Choroid plexus epithelial cell (primary cell): ENCODE measurements at places on chromosomes 3 and 15.
A peak's percentile ranks its signal among the peaks of the same experiment; 100 is the strongest.

- DNase-seq, result no peak
Observed at GRCh38 chr15:98737721-98738120, 89.4 kb downstream of the IGF1R start.

- no peak for DNase-seq
Observed at GRCh38 chr3:32303977-32304881, 65.7 kb downstream of the CMTM8 start.

DNA sequence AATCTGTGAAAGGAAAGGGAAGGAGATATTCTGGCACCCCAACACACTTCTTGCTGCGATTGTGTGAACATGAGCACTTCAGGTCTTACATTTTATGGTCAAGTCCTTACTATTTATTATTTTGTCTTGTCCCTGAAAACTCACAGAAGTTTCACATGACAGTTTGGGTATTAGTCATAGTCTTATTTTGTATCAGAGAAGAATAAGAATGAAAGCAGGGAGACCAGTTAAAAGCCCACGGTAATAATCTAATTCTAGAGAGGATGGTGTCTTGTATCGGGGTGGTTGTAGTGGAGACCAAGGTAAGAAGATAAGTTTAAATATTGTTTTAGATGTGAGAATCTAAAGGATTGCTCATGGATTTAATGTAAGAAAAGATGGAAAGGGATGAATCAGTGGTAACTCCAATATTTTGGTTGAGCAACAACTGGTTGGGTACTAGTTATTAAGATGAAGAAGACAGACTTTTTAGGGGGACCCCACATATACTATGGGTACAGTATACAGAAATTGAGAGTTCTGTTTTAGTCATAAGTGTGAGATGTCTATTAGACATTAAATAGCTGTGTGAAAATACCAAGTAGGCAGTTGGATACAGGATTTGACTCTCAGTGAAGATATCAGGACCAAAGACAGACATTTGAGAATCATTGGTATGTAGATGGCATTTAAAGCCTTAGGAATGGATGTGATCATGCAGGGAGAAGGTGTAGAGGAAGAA, 227.6 kb downstream of the MFSD1 start:
- no peak for DNase-seq

GRCh38 chr15:25090073-25090733, 135.4 kb downstream of the SNRPN start:
- no peak for DNase-seq

- DNase-seq, result no peak
Observed at GRCh38 chr3:134013280-134013679, 16.4 kb downstream of the SLCO2A1 start.

- peak; percentile 12 for DNase-seq
Observed at GRCh38 chr3:59192473-59192872, 142.6 kb upstream of the CFAP20DC start.

DNA sequence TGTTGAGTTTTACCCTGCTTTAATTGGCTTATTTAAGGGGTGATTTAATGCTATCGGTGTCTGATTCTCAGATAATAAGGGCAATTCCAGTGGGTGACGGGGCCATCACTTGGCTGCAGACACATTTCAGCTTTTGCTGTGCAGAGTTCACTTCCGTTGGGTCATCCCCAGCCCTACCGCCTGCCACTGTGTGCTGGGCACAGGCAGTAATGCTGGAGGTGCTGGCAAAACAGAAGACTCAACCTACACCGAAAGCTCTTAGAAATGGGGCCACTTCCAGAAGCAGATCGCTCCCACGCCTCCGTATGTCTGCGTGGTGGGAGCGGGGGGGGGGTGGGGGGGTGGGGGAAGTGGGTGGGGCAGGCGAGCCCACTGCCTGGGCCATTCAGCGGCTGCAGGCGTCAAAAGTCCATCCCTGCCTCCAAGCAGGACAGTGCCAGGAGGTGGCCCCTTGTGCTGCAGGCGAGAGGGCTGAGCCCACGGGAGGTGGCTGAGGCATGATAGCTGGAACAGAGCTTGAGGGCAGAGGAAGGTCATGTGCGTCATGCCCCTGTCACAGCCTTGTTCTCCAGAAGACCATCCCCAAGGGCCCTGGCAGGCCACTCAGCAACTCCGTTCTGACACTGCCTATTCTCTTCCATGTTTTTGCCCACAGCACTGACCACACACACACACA, 128.3 kb downstream of the ATP10A start:
- no peak for DNase-seq

DNA sequence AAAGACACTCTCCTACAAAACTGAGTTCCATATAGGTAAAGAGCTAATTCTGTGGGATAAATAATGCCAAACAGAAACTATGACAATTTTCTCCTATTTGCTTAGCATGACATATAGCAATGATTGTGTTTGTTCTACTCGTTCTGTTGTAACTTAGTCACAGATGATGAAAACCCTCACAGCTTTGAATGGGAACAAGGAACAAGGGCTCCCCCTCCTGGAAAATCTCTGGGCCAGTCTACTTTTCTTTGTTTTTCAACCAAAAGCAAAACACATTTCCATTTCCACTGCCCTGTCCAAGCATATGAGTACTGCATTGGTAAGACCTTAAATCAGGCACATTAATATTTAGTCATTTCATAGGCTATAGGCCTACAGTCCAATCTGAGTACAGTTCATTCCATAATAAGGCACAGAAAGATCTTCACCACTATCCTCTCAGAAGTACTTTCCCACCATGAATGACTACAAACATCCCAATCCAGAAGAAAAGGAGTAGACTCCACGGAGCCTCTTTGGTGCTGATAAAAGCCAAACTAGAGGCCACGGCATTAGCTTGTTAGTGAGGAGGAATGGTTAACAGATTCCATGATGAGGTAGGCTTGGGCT, 67.1 kb downstream of the ATP8B4 start:
- DNase-seq, result peak; percentile 93

DNA sequence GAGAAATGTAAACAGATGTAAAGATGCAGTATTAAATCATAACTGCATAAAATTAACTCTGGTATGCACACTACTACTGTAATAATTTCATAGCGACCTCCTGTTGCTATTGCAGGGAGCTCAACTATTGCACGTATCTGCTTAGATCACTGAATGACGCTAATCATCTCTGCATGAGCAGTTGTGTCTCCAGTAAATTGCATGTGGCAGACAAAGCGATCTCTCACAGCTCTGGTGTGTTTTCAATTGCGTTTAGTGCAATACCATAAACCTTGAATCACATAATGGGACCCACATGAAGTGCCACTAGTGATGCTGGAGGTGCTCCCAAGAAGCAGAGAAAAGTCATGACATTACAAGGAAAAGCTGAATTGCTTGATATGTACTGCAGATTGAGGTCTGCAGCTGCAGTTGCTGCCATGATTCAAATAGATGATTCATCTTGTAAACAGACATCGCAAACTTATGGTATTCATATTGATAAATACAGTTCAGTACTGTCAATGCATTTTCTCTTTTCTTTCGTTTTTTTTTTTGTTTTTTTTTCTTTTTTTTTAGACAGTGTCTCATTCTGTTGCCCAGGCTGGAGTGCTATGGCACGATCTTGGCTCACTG, 30.2 kb upstream of the LCTL start:
- DNase-seq, result peak; percentile 65
